Liver (tissue), 10 donors: ENCODE measurements at places on chromosomes 3 and 15.

- DNase-seq = no peak
These were observed 83.5 kb downstream of the IGF1R start for GRCh38 chr15:98731712-98732450.

DNA sequence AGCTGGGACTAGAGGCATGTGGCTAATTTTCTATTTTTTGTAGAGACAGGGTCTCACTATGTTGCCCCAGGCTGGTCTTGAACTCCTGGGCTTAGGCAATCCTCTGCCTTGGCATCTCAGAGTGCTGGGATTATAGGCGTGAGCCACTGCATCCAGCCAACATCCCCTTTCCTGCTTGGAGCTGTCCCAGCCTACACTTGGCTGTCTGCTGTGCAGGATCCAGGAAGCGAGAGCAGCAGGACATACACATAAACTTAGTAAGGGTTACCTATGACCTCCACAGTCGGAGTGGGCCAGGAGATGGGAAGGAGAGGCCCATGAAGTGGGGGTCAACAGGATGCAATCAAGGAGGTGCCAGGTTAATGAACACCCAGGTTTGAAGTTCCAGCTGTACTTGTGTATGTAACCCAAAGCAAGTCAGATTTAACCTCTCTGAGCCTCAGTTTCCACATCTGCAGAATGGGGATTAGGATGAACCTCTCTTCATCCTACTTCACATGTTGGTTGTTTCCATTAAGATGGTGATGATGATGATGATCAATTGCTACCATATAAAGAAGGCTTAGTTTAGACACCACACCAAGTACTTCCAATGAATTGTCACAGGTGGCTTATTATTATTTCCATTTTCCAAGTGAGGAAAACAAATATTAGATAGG lies 69.5 kb upstream of the OXTR start:
- DNase-seq = no peak

- no peak for DNase-seq
These were observed 14.0 kb upstream of the FSIP1 start for GRCh38 chr15:39796601-39797000.

DNA sequence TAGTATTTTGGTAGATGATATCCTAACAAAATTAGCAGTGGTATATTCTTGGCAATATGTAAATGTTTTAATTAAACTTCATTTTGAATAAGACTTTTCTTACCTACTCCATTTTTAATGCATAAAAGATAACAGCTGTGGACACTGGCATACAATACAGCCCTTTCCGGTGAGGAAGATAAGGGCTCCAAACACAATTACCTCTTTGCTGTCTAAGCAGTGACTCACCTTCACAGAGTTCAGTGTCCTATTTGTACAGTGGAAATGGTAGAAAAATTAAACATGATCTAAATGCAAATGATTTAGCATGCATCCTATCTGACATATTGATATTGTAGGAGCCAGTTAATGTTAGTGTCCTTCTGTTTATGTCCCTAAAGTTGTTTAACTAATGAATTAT lies 969.4 kb downstream of the PLOD2 start:
- no peak for DNase-seq

GRCh38 chr3:64055076-64055475 lies 31.8 kb upstream of the PSMD6 start:
- no peak for DNase-seq

GRCh38 chr15:88832820-88833730 lies 29.8 kb downstream of the ACAN start:
- no peak for DNase-seq

GRCh38 chr15:76431971-76432370 lies 95.4 kb downstream of the ISL2 start:
- no peak for DNase-seq
